ENCODE measurements at places on chromosomes 4 and X.

DNA sequence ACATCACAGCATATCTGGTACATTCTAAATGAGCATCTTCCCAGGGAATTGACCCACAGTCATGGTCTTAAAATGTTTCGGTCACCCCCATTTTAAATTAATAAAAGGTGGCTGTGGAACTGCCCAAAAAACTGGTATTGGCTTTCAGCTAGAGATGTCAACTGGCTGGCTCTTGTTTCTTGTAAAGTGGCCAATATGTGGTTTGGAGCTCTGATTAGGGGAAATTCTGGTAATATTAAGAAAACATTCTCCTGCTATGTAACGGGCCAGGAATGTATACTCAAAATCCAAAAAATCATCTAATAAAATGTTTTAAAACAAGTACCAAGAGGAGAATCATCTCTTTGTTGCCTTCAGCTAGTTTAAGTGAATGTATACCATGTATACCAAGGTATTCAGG lies 62.0 kb upstream of the VCX2 start:
- no peak for DNase-seq

- DNase-seq = no peak
These were observed 22.7 kb upstream of the ASB5 start for GRCh38 chr4:176291748-176292147.

DNA sequence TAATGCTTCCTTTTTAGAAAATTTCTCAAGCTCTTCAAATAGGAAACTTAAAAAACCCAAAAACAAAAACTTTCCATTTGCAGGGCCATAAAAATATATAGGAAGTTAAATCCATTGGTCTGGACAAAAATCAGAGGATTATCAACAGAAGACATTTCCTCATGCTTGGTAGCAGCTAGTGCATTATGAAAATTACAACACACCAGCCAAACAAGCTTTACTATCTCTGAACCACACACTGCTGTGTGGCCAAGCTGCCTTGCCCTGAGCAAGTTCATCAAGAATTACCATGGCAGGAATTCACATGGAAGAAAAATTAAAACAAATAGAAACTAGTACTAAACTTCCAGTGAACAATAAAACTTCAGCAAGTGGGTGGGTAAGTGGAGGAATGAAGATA lies 3.6 kb downstream of the USP46 start:
- no peak for DNase-seq

GRCh38 chr4:18291256-18291655 lies 269.7 kb upstream of the LCORL start:
- peak; percentile 10 for DNase-seq

GRCh38 chrX:135549519-135549918 lies 29.1 kb downstream of the INTS6L start:
- DNase-seq = peak; percentile 7

DNA sequence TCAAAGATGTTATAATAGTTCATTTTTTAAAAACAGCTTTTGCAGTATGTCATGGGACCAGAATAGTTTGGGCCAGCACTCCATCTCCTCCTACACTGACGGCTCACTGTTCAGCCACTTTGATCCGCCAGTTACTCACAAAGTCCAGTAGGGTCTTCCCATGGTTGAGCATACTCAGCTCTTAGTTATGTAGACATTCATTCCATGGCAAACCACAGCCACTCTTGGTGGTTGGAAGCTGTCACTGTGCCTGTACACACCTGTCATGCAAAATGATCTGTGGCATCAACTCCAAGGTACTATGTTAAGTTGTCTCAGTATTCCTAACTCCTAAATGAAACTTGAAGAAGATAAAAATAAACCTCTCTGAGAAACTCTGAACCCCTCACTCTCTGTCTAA lies 127.2 kb downstream of the NR3C2 start:
- no peak for DNase-seq

DNA sequence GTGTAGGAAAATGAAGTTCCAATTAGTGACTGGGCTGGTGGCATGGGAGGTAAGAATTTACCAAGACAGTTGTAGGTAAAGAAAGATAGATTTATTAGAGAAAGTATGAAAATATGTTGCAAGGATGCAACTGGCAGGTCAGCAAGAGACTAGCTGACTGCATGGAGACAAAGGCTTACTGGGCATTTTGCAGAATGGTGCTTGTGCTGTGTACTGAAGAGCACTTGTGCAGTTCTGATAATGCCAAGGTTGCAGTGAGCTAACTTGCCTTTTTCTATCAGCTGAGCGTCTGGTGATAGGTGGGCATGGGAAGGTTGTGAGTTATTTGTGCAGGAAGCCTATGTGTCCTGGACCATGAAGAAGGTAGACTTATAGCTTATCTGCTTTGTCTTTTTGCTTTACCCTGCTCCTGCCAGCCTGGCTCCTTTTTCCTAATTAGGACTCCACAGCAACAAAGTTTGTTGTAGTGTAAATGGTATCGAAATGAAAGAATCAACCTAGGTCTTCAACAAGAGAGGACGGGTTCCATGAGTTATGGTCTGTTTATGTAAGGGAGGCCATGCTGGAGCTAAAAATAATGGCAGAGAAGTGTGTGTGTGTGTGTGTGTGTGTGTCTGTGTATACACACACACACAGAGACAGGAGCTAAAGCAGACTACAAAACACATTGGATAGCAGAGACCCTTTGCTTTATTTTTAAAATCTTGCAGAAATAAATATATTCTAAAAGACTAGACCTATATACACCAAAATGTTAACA lies 15.0 kb downstream of the BST1 start:
- no peak for DNase-seq
